Mesothelial cell of epicardium (in vitro differentiated cells): ENCODE measurements at places on chromosomes 1 and 21.
A peak's percentile ranks its signal among the peaks of the same experiment; 100 is the strongest.

GRCh38 chr1:204589409-204590038 lies 73.3 kb downstream of the MDM4 start:
- no peak for DNase-seq

DNA sequence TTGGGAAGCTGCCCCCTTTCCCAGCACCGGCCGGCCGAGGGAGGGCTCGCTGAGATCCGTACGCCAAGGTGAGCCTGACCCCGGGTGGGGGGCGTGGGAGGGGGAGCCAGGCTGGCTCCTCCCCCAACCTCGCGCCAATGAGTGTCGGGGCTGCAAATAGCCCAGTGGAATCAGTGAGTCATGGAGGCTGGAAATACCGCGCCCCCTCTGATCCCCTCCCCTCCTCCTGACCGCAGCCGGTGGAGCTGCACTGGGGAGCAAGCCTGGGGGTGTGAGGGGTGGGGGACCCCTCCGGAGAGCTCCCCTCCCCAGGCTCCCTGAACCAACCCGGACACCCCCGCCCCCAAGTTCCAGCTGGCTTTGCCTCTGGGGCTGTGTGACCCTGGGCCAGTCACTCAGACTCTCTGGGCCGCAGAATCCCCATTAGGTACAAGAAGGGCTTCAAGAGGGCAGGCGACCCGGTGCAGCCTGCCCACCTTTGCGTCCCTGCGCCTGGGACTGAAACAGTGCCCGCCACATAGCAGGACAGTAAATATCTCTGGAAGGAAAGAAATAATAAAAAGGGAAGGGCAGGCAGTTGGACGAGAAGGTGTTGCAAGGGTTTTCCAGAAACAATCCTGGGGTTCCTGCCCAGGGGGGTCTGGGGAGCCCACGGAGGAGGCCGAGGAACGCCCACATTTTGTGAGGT lies 4.5 kb downstream of the HSPB7 start:
- DNase-seq: peak; percentile 54

- peak; percentile 80 for DNase-seq
Measured at GRCh38 chr1:27299385-27300271, 22.3 kb upstream of the TMEM222 start.

- DNase-seq: no peak
Measured at GRCh38 chr1:232283864-232284263, 346.1 kb downstream of the SIPA1L2 start.

DNA sequence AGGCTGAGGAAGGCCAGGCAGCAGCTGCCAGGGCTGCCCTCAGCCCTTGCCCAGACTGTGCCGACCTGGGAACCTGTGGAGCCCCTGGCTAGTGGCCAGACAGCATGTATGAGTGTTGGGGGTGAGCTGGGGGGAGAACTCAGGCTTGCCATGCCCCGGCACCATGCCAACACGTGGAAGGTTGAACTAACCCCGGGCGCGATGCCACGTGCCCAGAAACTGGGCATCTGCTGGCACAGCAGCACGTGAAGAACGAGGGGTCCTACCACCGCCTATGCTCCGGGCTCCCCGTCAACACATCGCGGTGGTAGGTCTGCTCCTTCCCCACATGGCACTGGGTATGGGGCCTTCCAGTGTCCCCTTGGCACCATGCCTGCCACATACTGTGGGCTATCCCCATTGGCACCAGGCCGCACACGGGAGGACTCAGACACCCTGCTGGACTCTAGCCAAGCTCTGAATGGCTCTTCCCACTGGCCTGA lies 68.7 kb downstream of the CASZ1 start:
- no peak for DNase-seq

DNA sequence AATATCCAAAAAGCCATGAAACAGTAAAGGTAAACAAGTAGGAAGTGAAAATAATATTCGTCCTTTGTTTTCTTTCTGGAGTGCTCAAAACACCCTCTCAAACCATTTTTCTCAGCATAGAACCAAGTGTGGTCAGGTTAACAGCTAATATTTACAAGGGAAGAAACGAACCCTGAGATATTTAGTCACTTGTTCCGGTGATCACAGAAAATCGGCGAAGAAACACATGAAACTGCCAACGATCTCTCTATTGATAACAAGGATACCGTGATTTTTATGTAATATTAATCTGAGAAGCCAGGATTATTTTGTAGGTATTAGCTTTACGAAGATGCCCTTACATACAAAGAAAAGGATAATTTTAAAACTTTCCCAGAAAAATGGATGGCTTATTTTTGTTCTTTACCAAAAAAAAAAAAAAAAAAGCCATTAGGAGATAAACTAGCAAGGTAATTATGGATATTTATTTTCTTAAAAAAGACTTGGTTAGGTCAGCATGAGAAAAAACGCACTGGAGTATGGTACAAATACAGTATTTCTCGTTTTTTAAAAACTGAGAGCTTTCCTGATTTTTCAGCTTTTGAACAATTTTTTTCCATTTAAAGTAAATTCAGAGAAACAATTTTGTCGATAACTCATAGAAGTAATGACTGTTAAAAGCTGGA lies 107.3 kb upstream of the HNRNPU start:
- no peak for DNase-seq

GRCh38 chr1:242428399-242429190 lies 95.9 kb downstream of the PLD5 start:
- DNase-seq: no peak

DNA sequence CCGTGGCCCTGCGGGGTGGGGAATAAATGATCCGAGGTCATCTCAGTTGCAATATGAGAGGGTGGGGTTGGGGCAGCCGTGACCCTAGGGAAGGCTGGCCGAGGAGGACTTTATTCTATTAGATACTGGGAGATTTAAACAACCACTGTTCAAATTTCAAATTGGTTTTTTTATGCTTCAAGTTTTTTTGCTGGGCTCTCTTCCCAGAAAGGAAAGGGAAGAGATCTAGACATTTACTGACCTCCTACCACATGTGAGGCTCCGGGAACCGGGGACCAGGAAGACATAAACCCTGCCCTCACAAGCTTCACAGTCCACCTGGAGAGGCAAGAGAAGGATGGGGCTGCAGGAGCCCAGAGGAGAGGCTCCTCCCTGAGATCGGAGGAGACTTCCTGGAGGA lies 207.3 kb downstream of the FOXD2 start:
- DNase-seq: no peak

GRCh38 chr1:75265792-75266191 lies 131.6 kb downstream of the LHX8 start:
- DNase-seq: no peak

DNA sequence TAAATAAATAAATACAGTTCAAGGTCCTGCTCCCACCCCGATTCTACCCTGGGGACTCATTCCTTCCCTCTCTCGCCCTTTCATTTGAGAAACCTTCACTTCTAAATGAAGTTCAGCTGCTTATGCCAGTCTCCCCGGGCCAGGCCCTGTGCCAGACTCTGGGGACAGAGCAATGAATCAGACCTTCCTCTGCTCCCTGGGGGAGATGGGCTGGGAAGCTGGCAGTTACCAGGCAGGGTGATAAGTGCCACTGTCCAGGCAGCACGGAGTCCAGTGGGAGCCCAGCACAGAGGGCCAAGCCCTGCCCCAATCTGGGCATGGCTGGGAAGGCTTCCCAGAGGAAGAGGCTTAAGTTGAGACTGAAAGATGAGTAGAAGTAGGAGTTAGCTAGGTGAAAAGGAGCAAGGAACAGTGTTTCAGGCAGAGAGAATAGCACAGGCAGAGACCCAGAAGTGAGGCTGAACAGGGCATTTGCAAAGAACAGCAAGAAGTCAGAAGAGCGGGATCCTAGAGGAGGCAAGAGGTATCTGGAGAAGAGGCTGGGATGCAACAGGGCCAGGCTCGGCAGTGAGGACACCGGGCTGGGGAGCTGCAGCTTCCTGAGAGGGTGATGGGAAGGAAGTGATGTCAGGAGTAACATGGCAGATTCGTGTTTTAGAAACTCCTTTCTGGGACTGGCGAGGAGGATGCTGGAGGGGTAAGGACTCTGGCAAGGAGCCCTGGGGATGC lies 13.5 kb downstream of the KCNQ4 start:
- no peak for DNase-seq

DNA sequence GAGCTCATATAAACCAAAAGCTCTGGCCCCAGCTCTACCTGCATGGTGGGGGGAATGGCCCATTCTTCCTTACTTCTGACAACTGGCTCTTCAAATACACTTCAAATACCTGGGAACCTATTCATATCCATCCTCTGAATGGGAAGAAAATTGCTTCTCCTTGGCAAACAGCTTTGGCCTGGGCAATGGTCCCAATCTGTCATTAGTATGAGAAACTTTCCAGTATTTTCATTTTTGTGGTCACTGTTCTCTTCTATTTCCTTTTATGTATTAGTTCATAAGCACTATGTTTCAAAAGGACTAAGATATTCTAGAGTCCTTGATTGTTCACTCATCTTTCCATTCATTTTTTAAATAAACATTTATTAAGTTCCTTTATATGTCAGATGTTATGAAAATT lies 5.2 kb upstream of the HSD3B2 start:
- no peak for DNase-seq

DNA sequence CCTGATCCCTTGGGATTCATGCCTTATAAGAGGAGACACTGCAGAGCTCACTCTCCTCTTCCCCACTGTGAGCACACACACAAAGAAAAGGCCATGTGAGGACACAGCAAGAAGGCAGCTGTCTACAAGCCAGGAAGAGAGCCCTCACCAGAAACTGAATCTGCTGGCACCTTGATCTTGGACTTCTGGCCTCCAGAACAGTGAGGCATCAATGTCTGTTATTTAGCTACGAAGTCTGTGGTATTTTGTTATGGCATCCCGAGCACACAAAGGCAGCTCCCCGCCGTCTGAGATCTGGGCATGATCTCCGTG lies 47.1 kb upstream of the RPL11 start:
- DNase-seq: no peak

DNA sequence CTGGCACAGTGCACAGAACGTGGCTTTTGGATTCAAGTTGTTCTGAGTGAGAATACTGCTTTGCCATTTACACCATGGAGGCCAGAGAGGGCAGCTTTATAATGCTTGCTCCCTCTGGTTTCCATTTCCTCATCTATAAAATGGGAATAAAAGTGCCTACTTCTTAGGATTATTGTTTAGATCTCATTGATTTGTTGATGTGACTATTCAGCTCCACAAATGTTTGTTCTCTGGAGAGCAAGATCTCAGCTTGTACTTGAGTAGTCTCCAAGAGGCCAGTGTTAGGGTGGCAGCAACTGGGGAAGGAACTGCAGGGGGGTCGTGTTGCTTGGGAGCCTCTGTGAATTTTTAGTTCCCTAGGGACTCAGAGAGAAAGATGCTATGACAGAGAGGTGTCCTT lies 55.2 kb downstream of the YARS1 start:
- no peak for DNase-seq
